ENCODE measurements at places on chromosomes 13 and 19. TPM values are rescaled to one million over a fixed set of nuclear protein-coding genes. Genes with fewer than 3 reads are reported as not detected.

DNA sequence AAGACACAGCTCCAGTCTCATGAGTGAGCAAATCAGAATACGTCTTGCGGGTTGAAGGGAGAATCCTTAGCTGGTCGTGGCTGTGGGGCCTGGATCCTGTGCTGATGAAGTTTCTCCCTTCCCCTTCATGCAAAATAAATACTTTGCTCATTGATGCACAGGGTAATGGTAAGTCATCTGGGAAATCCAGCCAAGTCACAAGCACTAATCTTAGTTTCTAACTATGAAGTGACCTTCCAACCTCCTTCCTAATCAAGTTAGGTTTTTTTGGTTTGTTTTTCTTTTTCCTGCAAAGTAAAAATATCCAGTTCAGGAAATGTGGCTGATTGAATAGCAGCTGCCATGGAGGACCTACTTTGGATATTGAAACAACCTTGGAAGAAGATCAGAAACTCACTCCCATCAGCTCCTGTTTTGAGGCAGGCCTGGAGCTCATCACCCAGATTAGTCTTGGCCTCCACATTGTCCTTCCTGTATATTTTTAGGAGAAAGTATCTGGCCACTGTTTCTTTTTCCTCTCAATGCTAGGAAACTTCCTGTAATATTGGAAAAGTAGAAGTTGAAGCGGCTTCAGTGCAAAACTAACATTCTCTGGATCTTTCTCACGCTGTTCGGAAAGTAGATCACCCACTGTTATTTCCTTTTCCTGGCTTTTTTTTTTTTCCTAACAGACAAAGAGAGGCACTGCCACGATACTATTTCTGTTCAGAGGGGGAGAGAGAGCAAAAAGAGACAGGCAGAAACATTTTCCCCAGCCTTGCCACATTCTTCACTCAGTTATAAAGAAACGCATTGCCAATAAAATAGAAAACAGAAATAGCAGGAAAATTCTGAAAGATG, 12.3 kb upstream of the ARL11 start:
- no peaks in the 10 kb centered on the region for H3K4me1 ChIP-seq
- H3K27ac ChIP-seq, result no peak overlapping the region
- DNase-seq, result no peak
- no peak overlapping the region for H3K4me3 ChIP-seq
- H3K27me3 ChIP-seq, result no peaks in the 10 kb centered on the region

GRCh38 chr19:58355908-58356765, 2.8 kb upstream of the A1BG start:
- H3K27ac ChIP-seq, result no peak overlapping the region
- no peaks in the 10 kb centered on the region for H3K36me3 ChIP-seq
- H3K4me1 ChIP-seq, result peaks cover 6% of the 10 kb centered on the region
- no peak for DNase-seq
- H3K27me3 ChIP-seq, result no peaks in the 10 kb centered on the region

DNA sequence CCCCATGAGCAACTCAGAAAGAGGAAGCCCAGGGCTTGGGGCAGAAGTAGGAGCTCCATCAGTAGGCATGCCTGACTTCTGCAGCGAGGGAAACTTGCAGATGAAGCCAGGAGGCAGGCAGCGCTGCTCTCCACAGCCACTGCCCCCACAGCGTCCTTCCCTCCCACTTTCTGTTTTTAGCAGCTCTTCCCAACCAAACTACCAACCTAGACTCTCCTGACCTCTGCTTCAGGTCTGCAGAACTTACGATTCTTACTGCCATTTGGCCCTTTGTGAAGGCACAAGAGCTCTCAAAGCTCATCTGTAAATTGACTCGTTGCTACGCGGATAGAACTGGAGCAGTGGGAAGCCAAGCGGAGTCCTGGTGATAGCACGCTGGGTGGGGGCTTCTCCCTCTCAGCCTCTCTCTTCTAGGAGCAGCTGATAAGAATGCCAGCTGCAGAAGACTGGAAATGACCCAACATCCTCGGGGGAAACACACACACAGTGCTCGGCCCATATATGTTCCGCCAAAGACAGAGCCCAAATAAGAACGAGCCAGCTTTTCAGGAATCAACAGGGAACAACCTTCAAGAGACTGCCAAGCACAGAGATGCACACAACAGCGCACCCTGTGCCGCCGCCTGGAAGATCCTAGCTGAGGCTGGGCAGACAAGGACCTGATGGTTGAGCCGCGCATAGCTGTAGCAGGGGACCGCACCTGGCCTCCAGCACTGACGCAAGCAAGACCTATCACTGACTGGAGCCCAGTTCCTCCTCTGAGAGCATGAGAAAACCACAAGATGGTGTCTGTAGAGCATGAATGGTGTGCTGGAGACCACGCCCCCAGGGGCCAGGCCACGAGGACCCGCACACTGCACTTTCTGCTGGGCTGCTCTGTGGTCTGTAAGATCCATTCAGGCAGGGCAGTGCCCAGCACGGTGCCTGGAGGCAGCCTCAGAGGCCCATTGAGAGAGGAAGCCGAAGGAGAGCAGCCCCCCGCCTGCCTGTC, 15.9 kb upstream of the SLC35E1 start:
- no peaks in the 10 kb centered on the region for H3K36me3 ChIP-seq
- H3K27ac ChIP-seq, result no peak overlapping the region
- no peaks in the 10 kb centered on the region for H3K27me3 ChIP-seq
- no peak for DNase-seq

GRCh38 chr13:45003417-45003816, 14.1 kb downstream of the GPALPP1 start:
- H3K27ac ChIP-seq, result no peak overlapping the region
- no peaks in the 10 kb centered on the region for H3K27me3 ChIP-seq
- no peaks in the 10 kb centered on the region for H3K4me1 ChIP-seq
- H3K36me3 ChIP-seq, result peaks cover 13% of the 10 kb centered on the region

- no peaks in the 10 kb centered on the region for H3K36me3 ChIP-seq
- no peak for DNase-seq
- no peaks in the 10 kb centered on the region for H3K27me3 ChIP-seq
- H3K27ac ChIP-seq, result no peak overlapping the region
Measured at GRCh38 chr13:35964011-35964862, 166.9 kb downstream of the DCLK1 start.

- H3K4me1 ChIP-seq, result peaks cover 9% of the 10 kb centered on the region
- no peak overlapping the region for H3K4me3 ChIP-seq
- H3K36me3 ChIP-seq, result no peaks in the 10 kb centered on the region
- no peaks in the 10 kb centered on the region for H3K27me3 ChIP-seq
- H3K27ac ChIP-seq, result no peak overlapping the region
Measured at GRCh38 chr13:97121894-97122293, 100.2 kb upstream of the MBNL2 start.

Gene ARL11
- total RNA-seq, result 0.40 TPM

Gene ASF1B
- total RNA-seq, result 32.1 TPM
